ENCODE measurements at places on chromosomes 2 and 18.

GRCh38 chr2:16318474-16319195 lies 347.0 kb downstream of the CYRIA start:
- no peak for DNase-seq

GRCh38 chr18:78849458-78849857 lies 130.2 kb upstream of the SALL3 start:
- DNase-seq = no peak

DNA sequence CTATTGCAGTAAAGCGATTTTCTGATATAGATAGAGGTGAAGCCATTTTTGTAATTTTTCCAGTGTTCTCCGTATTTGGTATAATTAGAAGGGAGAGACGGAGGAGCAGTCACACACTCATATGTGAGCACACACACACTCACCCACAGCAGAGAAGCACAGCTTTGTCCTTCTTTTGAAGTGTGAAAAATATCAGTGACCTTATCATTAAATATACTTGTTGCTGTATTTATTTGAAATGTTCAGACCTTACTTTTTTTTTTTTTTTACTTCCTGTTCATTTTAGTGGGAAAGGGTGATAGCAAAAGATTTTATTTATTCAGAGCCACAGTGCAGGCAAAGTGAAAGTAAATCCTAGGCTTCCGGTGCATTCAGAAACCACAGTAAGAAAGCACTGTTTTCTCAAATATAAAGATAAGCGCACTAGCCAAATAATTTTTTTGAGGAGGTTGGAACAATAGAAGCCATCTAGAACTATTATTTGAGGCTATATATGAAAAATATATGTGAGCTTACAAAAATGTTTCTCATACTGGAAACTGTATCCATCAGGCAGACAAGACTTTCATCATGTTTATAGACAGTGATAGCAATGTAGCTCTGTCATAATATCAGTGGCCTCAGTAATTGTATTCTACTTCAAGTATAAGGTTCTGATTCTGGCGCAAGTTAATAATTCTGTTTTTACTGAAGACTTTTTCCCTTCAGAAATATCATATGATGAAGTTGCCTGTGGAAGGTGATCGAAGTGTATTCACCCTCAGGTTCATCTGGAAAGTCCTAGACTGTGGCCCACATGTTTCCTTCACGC lies 37.2 kb downstream of the TSHZ1 start:
- no peak for DNase-seq

- no peak for DNase-seq
Observed at GRCh38 chr2:111709321-111709720, 174.7 kb downstream of the ANAPC1 start.

DNA sequence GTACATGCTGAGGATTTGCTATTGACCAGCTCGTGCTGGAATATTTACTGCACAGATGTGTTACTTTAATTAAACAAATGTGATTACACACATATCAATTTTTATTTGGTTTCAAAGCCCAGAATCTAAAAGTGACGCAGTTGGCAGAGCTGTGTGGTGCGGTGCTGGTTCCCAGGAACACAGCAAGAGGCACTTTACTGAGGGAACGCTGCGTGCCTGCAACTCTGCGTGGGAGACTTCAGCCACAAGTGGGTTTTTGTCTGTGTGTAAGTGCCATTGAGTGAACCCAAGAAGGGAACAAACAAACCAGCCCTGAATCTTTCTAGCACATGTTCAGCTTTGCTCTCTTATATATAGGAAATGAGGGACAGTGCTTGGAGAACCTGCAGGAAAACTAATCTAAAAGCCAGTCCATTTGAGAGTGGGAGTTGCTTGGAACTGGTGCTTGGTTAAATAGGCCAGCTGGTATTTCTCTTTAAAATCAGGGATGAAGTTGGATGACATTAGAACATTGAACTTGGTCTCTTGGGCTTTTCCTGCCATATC lies 196.6 kb upstream of the CELF4 start:
- DNase-seq = peak; percentile 76

- no peak for DNase-seq
Observed at GRCh38 chr2:62540408-62541168, 34.6 kb upstream of the TMEM17 start.

- no peak for DNase-seq
Observed at GRCh38 chr18:13797157-13797611, 26.8 kb upstream of the MC5R start.

DNA sequence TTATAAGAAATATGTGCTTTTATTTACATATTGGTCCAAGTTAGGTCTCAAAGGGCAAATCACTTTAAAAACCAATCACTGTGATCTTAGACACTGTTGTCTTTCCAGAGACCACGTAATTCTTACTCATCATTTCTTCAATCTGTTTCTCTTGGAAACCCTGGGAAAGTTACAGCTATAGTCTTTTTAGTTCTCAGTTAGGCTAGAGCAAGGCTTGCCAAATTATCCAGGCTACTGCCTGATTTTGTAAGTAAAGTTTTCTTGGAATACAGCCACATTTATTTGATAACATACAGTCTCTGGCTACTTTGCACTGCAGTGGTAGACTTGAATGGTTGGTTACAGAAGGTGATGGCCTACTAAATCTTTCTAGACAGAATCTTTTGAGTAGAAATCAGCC lies 106.0 kb downstream of the KIAA1328 start:
- no peak for DNase-seq

DNA sequence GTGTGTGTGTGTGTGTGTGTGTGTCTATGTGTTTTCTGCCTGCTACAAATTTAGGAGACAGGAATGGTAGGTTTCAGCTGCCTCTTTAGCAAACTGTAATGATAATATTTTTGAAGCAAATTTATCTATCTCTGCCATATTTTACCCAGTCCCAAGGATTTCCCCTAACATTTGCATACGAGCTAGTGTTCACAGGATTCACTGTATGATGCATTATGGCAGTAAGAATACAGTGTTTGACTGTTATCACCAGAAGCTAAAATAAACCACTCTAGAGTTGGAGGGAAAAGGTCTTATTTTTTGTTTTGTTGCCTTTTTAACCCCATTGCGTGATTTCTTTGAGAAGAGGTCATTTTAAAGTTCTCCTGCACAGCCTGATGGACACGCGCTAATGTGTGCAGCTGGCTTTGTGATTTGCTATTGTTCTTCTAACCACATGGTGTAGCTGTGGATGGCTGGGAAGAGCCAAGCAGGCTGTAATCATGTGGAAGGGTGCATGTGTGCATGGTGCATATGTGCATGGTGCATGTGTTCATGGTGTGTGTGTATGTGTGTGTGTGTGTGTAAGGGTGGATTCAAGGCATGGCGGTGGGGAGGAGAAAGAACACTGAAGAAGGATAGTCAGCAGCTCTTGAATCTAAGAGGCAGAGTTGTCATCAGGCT lies 62.4 kb downstream of the PLB1 start:
- DNase-seq = no peak

DNA sequence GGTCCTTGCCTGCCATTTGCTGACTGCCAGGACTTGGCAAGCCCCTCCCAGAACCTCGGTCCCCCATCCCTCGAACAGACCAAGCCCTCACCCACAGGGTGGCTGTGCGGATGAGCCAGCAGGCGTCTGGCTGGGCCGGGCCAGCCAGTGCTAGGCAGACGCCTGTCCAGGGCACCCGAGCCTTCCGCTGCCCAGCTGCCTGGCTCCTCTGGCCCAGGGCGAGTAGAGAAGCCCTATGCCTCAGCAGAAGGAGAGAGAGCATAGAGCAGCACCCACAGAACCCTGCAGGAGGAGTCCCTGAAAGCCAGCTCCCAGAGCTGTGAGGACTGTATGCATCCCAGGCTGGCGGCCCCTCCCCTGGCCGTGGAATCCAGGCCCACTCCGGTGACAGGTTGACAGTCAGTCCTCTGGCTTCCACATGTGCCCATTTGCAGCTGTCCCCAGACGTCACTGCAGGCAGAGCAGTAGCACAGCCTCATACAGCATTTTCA lies 62.1 kb upstream of the GLI2 start:
- DNase-seq = no peak

DNA sequence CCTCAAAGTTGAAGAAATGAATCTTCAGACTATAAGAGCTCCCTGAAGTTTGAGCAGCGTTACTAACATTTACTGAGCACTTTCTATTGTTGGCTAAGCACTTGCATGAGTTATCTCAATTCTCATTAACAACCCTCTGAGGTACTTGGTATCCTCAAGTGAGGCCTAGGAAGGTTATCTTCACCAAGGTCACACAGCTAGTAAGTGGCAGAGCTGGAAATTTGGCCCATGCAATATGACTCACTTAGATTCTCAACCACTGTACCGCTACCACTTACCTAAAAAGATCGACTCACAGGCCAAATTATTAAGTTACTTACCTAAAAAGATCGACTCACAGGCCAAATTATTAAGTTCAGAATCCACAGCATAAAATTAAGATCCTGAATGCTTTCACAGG lies 8.7 kb upstream of the METAP1D start:
- DNase-seq = no peak

GRCh38 chr18:75016025-75016717 lies 192.8 kb downstream of the PTGR3 start:
- DNase-seq = no peak

DNA sequence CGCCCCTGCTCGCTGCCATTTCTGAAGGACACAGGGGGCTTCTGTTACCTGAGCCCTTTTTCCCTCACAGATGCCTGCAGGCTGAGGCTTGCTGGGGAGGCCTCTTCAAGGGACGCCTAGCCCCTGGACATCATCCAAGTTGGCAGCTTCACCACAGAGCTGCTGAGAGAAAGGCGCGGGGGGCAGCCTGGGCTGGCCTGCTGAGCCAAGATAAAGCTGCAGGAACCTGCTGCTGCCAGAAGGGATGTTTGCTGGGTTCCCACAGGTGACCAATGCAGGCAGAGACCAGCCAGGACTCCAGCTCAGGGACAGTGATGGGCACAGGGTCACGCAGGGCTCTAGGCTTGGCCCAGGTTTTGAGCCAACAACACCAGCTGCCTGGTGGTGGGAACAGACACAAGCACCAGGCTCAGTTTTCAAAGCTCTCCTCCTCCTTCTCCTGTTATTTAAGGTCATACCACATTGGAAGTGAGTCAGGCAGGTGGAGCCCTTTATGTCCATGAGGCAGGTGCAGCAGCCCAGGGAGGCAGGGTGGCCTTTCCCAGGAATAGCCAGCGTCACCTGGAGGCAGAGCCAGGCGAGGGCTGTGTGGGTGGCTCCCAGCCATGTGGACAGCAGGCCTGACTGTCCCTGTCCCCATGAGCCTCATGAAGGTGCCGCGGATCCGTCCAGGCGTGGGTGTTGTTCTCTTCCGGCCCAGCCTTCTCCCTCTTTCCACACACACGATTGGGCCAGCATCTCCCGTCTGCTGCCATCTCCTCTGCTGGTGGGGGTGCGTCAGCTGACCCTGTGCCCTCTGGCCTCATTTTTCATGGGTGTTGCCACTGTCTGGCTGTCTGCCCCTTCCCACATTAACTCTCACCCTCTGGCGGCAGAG lies 515.5 kb upstream of the MYT1L start:
- peak; percentile 16 for DNase-seq

DNA sequence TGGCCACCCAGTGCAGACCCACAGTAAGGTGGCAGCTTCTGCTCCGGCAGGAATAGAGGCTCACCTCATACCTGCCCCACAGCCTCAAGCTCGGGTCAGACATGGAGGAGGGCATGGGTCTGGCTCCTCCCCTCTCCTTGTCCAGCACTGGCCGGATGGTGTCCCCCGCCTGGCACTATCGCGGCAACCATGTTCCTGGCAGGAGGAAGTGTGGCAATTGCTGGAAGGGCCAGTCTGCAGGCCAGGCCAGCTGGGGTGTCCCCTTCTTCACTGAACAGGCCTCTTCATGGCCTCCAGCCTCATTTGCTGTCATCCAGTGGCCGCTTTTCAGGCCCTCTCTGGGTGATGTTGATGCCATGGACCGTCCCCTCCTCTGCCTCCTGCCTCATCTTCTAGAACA lies 41.4 kb upstream of the SMAD7 start:
- DNase-seq = no peak

DNA sequence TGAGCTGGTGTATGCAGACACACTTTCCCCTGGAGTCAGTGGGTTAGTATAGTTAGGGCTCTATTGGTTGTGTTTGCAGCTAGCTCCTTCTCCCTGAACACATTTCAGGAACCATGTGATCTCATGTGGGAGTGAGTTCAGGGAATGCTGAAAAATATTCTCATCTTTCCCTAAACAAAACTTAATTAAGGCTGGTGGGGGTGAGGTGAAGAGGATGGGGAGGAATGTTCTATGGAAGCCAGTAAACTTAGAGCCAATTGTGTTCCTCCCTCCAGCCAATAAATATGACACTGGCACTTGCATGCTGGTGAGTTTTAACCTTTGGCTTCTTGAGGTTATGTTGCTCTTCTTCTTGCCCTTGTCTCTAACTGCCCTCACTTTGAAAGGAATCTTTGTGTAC lies 952 bp downstream of the MGAT5 start:
- no peak for DNase-seq

DNA sequence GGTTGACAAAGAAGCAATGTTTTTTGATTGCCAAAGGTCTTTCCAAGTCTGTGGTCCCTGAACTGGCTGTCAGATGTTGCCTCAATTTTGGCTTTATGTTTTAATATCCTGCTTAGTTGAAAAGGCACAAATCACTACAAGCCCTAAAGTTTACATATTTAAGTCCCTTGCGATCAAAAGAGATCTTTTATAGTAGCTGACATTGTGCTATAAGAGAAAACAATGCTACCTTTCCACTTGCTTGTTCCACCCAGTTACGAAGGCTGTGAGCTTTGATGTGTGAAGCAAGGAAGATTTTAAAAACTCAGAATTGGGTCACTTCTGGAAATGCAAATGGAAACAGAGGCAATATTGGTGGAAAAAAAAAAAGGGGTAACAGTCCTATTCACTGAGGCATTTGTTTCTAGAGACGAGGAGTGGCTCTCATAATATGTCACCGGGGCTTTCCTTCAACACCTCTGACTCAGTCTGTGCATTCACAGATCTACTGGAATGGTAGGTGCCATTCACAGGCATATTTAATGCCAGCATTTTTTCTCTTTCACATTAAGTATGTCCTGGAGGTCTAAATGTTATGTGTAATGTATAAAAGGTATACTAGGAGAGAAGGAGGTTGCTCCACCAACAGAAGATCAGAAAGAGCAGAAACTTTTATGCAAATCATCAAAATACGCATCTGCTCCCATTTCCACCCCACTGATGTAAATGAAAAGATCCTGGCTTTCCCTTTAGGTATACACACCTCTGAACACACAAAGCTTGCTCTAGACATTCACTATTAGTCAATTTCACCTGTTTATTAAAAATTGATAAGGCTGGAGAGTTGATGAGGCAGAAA lies 91.8 kb downstream of the TGIF1 start:
- DNase-seq = no peak

- no peak for DNase-seq
Observed at GRCh38 chr18:36499938-36500337, 202.4 kb downstream of the FHOD3 start.

DNA sequence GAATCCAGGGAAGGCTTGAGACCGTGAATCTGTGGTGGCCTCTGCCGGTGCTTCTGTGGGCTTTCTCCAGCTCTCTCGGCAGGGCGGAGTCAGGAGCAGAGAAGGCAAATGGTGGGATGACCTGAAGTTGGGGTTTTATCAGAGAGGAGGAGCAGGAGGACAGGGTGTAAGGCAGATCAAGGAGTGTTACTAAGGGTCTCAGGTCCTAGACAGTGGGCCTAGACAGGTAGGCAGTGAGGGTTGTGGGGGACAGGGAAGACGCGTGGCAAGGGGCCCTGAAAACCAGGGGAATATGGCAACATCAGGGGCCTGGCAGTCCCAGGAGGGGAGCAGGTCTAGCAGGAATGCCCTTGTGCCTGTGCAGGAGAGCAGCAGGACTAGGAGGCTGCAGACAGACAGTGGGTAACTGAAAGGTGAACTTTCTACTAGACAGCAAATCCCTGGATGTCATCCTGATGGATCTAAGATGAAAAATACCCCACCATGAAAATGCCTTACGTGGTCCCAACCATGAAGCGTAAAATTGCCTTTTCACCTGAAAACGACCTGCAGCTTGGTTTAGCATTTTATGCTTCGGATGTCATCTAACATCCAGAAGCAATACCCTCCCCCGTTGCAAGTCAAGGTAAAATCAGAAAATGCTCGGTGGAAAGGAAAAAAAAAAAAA lies 42.1 kb downstream of the SRSF7 start:
- no peak for DNase-seq
